Skeletal muscle tissue (tissue), 5 donors: ENCODE measurements at places on chromosomes 4 and X. TPM values are rescaled to one million over a fixed set of nuclear protein-coding genes. Genes with fewer than 3 reads are reported as not detected.

MAGEB17 gene
- not detected for total RNA-seq

ARHGAP6 gene
- total RNA-seq: 8.4 TPM

GYPE gene
- total RNA-seq: 2.1 TPM

MTMR1 gene
- 42.8 TPM for total RNA-seq

TLR1 gene
- total RNA-seq: 6.3 TPM

SATL1 gene
- total RNA-seq: under 0.01 TPM

MEPE gene
- not detected for total RNA-seq

PPARGC1A gene
- total RNA-seq: 12.5 TPM

MAEA gene
- 24.5 TPM for total RNA-seq

FRAS1 gene
- 15.1 TPM for total RNA-seq

N4BP2 gene
- total RNA-seq: 14.6 TPM

GYPB gene
- total RNA-seq: 30.3 TPM

NUDT11 gene
- total RNA-seq: 3.7 TPM

TLR8 gene
- 1.0 TPM for total RNA-seq

CCSER1 gene
- total RNA-seq: 1.0 TPM

ZNF732 gene
- total RNA-seq: 1.6 TPM

STAP1 gene
- 0.52 TPM for total RNA-seq

PDZD4 gene
- 2.6 TPM for total RNA-seq

GLRB gene
- 5.2 TPM for total RNA-seq

NUP62CL gene
- total RNA-seq: 1.6 TPM

NEIL3 gene
- 5.7 TPM for total RNA-seq

HNRNPH2 gene
- total RNA-seq: 53.2 TPM

SMIM14 gene
- 15.7 TPM for total RNA-seq

NDNF gene
- 5.2 TPM for total RNA-seq

UCP1 gene
- total RNA-seq: 1.0 TPM

MED12 gene
- total RNA-seq: 37.6 TPM

SPANXA1 gene
- total RNA-seq: not detected

MAGEC1 gene
- not detected for total RNA-seq

CXCR3 gene
- not detected for total RNA-seq

MAGEC2 gene
- total RNA-seq: not detected

KLF3 gene
- 20.9 TPM for total RNA-seq

PARM1 gene
- total RNA-seq: 28.7 TPM

MAGEB1 gene
- not detected for total RNA-seq

SMIM10L2A gene
- total RNA-seq: 1.6 TPM

NKX3-2 gene
- under 0.01 TPM for total RNA-seq

CT45A5 gene
- total RNA-seq: not detected

P2RY4 gene
- not detected for total RNA-seq

HSFX3 gene
- total RNA-seq: not detected

FGF13 gene
- total RNA-seq: 48.5 TPM

ASB9 gene
- total RNA-seq: 3.7 TPM

MAGEA2 gene
- not detected for total RNA-seq

BANK1 gene
- total RNA-seq: 0.52 TPM

SPINK2 gene
- total RNA-seq: not detected

NUP54 gene
- total RNA-seq: 78.8 TPM
